Sigmoid colon (tissue), 7 donors: ENCODE measurements at places on chromosomes 5 and 9.

DNA sequence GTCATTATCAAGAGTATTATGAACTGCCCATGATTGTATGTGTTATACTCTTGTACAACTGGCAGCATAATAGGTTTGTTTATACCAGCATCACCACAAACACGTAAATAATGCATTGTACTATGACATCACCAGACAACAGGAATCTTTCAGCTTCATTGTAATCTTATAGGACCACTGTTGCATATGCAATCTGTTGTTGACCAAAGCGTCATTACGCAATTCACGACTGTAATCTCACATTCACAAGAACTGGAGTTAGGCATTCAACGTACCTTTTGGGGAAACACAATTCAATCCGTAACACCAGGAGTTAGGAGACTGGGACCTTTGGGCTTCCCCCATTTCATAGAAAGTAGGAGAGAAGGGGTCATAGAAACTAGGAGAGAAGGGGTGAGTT is 20.4 kb upstream of the ARSI start:
- H3K4me3 ChIP-seq: no peak overlapping the region
- peaks cover 17% of the 10 kb centered on the region for H3K4me1 ChIP-seq
- no peak for DNase-seq
- H3K36me3 ChIP-seq: no peaks in the 10 kb centered on the region
- no peaks in the 10 kb centered on the region for H3K27me3 ChIP-seq
- no peak overlapping the region for H3K27ac ChIP-seq

DNA sequence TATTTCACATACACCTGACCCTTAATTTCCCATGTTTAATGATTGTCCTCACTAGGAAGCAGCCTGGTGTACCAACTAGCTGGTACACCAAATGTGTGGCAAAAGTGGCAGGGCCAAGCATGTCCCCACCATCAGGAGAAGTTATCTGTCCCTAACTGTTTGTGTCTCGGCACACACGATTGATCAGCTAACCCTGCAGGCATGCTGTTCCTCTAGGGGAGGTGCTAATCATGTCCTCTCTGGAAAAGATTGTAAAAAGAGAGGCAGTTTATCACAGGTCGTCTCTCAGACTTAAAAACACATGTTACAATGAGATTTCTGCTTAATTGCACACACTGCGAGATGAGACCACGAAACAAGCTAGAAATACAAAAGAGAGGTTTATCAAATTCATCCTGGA is 342.7 kb downstream of the DIRAS2 start:
- no peak for DNase-seq
- no peak overlapping the region for H3K27ac ChIP-seq
- no peaks in the 10 kb centered on the region for H3K36me3 ChIP-seq
- H3K4me3 ChIP-seq: no peak overlapping the region
- no peaks in the 10 kb centered on the region for H3K27me3 ChIP-seq

DNA sequence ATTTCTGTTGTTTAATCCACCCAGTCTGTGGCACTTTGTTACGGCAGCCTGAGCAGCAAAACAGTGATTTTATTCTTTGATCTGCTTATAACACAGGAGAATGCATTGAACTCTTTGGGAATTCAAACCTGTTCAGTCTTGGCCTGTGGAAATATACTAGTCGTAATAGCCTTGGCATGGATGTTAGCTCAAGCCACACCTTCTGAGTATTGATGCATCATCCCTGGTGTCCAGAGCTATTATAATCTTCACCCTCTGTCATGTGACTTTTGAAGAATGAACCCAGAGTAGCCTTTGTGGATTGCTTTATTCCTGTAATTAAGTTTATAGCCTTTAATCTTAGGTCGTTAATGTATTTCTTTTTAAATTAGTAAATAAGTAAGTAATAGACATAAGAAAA is 50.8 kb upstream of the TEX48 start:
- no peaks in the 10 kb centered on the region for H3K36me3 ChIP-seq
- no peaks in the 10 kb centered on the region for H3K27me3 ChIP-seq
- no peak overlapping the region for H3K4me3 ChIP-seq
- H3K27ac ChIP-seq: no peak overlapping the region
- no peak for DNase-seq

DNA sequence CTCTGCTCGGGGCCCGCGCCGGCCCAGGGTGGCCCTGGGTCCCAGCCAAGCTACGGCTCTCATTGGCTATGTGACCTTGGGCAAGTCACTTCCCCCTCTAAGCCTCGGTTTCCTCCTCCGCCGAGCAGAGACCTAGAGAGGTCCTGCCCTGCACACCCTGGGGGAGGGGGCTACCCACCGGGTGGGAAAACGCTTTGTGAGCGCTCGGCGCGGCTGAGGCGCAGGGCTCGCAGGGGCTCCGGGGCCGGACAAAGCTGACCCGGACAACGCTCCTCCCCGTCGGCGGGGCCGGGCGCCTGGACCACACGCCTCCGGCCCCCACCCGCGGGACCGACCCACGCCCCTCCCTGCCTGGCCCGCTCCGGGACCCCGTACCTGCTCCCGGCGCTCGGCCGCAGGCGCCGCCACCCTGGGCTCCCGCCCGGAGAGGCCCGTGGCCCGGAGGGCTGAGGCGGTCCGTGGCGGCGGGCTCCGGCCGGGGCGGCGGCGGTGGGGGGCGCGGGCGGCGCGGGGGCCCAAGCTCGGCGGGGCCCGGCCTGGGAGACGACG is 85.7 kb upstream of the MELK start:
- no peaks in the 10 kb centered on the region for H3K36me3 ChIP-seq
- peak overlapping the region; percentile 92 for H3K27ac ChIP-seq
- H3K27me3 ChIP-seq: no peaks in the 10 kb centered on the region

DNA sequence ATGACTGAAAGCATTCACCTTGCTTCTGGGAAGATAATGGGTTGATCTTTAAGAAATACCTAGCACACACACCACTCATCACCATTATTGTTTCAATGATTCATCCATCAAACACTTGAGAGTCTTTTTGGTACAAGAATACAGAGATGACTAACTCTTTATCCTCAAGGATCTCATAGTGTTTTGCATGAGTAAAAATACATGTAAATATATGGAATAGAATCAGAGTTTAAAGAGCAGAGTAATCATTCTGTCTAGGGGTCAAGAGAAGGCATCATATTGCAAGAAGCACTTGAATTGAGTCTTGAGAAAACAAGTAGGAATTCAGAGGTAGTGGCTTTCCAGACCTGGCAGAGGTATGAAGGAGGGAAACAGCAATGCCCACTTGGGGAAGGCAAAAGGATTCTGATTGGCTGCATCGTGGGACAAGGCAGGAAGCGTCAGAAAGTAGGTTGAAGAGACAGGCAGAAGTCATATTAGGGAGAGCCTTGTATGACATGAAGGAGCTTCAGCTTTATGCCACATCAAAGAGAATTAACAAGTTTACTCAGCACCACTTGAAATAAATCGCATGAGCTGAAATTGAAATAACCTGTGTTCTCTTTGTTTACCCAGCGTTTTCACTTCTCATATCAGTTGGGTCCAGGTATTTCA is 542.5 kb downstream of the TLE1 start:
- DNase-seq: no peak
- H3K27me3 ChIP-seq: no peaks in the 10 kb centered on the region
- H3K4me3 ChIP-seq: no peak overlapping the region
- no peaks in the 10 kb centered on the region for H3K4me1 ChIP-seq

DNA sequence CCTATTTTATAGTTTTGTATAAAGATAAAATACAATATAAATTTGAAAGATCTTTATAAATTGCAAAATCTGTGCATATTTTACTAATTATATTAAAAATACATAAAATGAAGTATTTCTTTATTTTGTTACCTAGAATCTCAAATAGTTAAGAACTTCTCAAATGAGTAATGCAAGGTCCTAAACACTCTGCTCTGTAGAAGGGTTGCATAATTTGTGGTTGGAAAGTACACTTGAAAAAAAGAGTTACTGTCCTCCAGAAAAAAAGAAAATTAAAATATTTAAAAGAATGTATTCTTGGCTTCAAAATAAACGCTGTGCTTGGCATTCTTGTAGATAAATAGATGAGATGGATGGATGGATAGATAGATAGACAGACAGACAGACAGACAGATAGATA is 428.8 kb upstream of the CDH6 start:
- no peaks in the 10 kb centered on the region for H3K27me3 ChIP-seq
- no peaks in the 10 kb centered on the region for H3K36me3 ChIP-seq
- H3K4me3 ChIP-seq: no peak overlapping the region
- no peak for DNase-seq
- H3K27ac ChIP-seq: no peak overlapping the region

- H3K4me3 ChIP-seq: no peak overlapping the region
- no peak overlapping the region for H3K27ac ChIP-seq
- H3K27me3 ChIP-seq: no peaks in the 10 kb centered on the region
- H3K36me3 ChIP-seq: no peaks in the 10 kb centered on the region
These were observed 1.9 kb upstream of the SCGB3A2 start for GRCh38 chr5:147876626-147877025.

GRCh38 chr5:33944543-33945132 is 8.5 kb downstream of the RXFP3 start:
- H3K36me3 ChIP-seq: no peaks in the 10 kb centered on the region
- no peak overlapping the region for H3K4me3 ChIP-seq
- H3K27ac ChIP-seq: no peak overlapping the region
- DNase-seq: no peak
- H3K27me3 ChIP-seq: peaks cover 6% of the 10 kb centered on the region
- H3K4me1 ChIP-seq: no peaks in the 10 kb centered on the region

GRCh38 chr9:90095682-90096081 is 490.9 kb downstream of the GADD45G start:
- H3K36me3 ChIP-seq: no peaks in the 10 kb centered on the region
- no peak for DNase-seq
- H3K27me3 ChIP-seq: no peaks in the 10 kb centered on the region
- H3K4me1 ChIP-seq: no peaks in the 10 kb centered on the region
- H3K27ac ChIP-seq: no peak overlapping the region
- no peak overlapping the region for H3K4me3 ChIP-seq
